ENCODE measurements at places on chromosomes 3 and 15.

- no peak for DNase-seq
These were observed 31.3 kb downstream of the HOMER2 start for GRCh38 chr15:82921242-82921641.

- no peak for DNase-seq
These were observed 6.6 kb upstream of the ATP10A start for GRCh38 chr15:25869701-25870100.

- DNase-seq = no peak
These were observed 57.7 kb upstream of the CTNNB1 start for GRCh38 chr3:41141433-41142167.

DNA sequence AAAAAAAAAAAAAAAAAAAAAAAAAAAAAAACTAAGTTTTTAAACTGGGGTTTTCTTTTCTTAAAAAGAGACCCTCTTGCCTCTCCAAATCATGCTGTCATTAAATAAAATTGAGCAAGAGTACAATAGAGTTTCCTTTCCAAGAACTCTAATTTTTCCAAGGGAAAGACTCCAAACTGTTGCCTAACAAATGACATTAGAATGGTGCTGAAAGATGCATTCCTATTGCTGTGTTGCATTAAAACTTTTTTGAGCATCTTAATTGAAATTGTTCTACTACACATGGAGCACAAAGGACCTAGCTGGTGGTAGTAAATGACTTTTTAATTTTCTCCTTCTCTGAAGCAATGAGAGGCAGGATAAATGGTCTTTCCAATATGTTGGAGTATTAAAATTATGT, 469.1 kb upstream of the ARHGEF26 start:
- no peak for DNase-seq

GRCh38 chr3:152236716-152237115, 32.0 kb upstream of the MBNL1 start:
- DNase-seq = no peak

GRCh38 chr3:134464689-134465365, 21.0 kb downstream of the ANAPC13 start:
- DNase-seq = no peak

GRCh38 chr15:100831467-100831866, 48.2 kb upstream of the ALDH1A3 start:
- DNase-seq = no peak

- peak; percentile 75 for DNase-seq
These were observed 7.2 kb downstream of the EOMES start for GRCh38 chr3:27714692-27715453.

- no peak for DNase-seq
These were observed 256.3 kb downstream of the MCTP2 start for GRCh38 chr15:94487635-94488034.

GRCh38 chr3:12267376-12268030, 21.4 kb upstream of the PPARG start:
- DNase-seq = no peak

DNA sequence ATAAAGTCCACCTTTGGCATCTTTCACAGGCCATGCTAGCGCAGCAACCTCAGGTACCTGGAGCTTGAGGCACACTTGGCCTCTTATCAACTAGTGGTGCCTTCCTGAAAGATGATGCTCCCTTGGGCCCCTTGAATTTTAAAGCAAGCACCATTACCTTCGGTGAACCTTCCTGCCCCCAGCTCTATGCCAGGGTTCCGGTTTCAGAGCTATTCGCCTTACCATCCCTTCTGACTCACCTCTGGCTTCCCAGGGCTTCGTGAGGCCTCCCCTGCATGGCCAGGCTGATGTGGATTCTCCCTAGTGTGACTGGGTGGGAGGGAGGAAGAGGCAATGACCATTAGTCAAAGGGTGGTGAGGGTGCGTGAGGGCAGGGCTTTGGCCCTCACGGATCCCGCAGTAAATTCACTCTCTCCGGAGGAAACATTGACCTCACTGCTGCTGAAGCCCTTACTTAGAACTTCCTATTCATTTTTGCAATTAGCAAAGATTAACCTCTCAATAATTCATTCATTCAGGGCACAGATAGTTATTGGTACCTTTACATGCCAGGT, 16.3 kb downstream of the BHLHE40 start:
- no peak for DNase-seq

DNA sequence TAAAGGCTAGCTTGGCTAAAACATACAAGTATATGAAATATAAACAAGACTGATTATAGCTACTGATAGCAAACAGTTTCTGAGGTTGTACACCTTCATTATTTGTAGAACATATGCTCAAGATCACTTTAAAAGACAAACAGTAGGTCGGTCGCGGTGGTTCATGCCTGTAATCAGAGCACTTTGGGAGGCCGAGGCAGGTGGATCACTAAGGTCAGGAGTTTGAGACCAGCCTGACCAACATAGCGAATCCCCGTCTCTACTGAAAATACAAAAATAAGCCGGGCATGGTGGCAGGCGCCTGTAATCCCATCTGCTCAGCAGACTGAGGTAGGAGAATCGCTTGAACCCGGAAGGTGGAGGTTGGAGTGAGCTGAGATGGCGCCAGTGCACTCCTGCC, 80.3 kb downstream of the SMARCC1 start:
- DNase-seq = peak; percentile 65

GRCh38 chr15:94584833-94585244, 353.5 kb downstream of the MCTP2 start:
- DNase-seq = no peak

GRCh38 chr3:32440611-32441350, 49.1 kb downstream of the CMTM7 start:
- DNase-seq = no peak

GRCh38 chr3:119228373-119229145, 12.1 kb downstream of the B4GALT4 start:
- no peak for DNase-seq

- no peak for DNase-seq
These were observed 796.4 kb upstream of the ARPP21 start for GRCh38 chr3:34842706-34843480.

DNA sequence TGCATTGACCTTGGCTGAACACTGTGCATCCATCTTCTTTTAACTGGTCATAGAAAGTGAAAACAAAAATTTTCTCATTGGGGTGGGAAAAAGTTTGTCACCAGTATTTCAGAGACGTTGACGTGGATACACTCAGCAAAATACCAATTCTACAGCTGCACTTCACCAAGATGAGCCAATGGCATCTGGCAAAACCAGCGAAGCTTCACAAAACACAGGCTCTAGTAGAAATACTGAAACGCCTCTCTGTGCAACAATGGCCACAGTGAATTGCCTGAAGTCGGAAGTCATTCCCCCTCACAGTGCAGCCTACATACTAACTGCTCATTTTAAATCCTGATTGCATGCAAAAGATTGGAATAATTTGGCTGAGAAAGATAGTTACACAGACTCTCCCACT, 17.0 kb downstream of the PCYT1A start:
- DNase-seq = no peak

GRCh38 chr3:43910750-43911149, 220.0 kb downstream of the ABHD5 start:
- DNase-seq = no peak

DNA sequence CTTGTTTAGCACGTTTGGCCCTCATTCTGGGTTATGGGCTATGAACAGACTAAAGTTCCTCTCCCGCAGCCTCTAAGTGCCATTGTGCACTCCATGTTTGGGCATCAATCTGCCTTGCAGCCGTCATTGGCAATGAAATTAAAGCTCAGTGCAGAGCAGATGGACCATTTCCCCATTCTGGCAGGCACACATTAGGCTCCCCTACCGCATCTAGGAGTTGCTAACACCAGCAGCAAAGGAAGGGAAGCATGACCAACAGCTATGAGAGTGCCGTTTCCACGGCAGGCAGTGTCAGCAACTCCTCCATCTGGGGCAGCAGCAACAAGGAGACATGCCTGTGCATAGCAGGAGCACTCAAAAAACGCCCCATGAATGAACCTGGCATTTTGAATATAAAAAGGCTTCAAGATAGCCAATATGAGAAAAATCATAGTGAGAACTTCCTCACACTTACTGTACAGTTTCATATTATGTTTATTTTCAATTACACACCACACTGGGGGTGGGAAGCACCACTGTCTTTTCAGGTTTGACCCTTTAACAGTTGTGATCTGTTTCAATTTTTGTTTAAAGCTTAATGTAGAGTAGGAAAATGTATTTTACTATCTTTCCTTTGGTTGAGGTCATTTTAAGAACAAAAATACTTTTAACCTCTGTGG, 218.7 kb downstream of the KCNMB2 start:
- DNase-seq = no peak

DNA sequence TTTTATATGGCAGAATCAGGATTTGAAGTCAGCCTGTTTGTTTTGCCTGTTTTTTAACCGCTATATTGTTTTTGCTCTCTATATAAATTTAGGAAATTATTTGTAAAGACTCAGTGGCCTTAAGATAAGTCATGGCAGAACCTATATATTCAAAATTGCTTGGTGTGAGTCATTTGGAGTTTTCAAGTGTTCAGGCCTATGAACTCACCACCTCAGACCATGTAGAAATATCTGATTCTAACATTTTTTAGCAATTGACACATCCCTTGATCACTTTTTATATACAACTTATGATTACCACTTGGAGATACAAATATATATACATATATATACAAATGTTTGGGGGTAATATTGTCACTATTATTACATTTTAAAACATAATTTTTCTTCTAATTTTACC, 95.7 kb downstream of the VGLL3 start:
- DNase-seq = no peak

DNA sequence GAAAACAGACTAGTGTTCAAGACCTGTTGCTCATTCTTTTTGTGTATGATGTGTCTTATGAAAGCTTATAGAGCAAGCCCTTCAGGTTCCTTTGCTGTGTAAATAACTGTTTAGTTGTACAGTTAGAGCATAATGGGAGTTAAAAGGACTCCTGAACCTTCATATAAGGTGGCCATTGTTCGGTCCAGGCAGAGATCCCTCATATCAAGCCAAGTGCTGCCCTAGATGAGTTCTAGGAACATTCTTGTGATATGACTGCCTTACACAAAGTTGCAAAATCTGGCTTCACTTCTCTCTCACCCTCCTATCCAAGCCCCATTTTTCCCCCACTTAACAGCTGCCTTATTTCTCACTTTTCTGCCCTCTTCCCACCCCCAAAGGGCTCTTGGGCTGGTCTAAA, 26.9 kb downstream of the GYG1 start:
- no peak for DNase-seq

DNA sequence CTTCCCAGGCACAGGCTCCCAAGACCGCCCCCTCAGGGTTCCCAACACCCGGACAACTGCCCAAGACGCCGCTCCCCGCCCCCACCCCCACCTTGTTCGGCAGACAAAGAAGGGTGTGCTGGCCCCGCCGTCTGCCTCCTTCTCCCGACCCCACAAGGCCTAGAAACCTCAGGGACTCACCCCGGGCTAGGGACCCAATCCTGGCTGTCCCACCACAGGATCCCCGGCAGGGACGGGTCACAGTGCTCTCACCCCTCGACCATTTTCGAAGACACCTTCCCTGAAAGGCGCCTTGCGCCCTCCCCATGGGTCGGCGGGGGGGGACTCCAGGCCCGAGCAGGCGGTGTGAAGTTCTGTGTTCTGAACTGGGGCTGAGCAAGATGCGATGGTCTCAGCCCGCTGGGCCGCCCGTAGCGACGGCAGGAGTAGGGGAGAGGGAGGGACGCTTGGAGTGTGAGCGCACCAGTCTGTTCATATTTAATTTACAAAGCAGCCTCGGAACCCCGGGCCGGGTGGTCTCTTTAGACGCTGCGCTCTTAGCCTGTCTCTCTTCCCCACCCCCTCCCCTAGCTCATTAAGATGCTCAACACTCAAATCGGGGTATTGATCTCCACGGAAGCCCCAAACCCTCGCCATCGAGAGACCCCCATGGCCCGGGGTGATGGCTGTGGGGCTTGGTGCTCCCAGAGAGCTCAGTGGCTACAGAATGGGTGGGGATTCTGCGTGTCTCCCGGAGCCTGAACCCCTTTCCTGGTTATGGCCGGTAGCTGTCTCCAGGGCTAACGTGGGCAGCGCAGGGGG, 1.4 kb upstream of the ISLR2 start:
- DNase-seq = no peak

DNA sequence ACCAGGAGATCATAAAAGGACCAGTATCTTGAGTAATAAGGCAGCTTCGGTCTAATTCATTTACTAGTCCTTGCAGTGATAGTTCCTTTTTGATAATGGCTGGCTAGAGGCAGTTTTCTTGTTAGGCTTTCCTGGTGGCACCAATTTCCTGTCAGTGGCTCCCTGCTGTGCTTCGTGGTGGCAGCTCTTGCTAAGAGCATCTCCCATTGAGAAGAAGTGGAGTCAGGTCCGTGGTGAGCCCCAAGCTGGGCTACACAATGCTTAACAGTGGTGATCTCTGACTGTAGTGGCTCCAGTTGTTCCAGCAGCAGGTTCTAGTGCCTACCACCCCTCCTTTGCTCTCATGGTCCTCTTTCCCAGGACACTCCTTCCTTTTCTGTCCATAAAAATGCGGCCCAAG, 111.2 kb downstream of the RAP2B start:
- DNase-seq = no peak

DNA sequence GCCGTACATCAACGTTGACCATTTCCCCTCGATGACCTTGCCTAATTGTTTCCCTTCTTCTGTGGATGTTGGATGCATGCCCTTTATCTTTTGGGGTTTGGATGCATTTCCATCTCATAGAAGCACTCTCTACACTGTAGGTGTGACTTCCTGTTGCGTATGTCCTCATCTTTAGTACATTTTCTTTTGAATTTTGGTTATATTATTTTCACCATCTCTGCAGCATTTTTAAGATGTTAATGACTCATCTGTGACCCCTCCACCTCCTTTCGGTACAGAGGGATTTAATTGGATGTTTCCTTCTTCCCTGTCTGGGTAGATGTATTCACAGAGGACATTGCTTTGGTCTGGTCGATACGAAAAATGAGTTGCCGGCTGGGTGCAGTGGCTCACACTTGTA, 172.1 kb downstream of the APBA2 start:
- DNase-seq = no peak

DNA sequence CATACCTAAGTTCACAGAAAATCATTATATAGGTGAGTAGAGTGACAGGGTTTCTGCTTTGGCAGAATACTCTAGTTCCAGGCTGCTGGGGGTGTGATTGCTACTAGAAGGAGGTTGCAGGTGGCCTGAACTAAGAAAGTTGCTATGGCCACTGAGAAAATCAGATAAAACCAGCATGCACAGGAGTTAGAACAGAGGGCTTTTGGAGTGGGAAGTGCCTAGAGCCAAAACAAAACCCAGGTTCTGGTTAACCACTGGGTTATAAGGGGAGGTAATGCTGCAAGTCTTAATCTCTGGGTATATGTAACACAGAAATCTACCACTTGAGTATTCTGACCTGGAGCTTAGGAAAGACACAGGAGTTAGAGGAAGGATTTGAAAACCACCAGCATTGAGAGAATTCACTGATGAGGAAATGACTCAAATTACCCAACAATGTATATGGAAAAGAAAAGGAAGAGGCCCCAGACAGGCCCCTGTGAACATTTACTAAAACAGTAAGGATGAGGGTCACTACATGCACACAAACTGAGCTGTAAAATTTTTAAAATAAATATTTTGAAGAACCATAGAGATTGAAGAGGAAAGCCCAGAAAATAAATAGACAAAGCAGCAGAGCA, 60.0 kb downstream of the PLOD2 start:
- DNase-seq = no peak

Measured in posterior vena cava (tissue), 2 donors.